ENCODE measurements at places on chromosomes 3 and 15. TPM values are rescaled to one million over a fixed set of nuclear protein-coding genes. Genes with fewer than 3 reads are reported as not detected.

The SV2B gene
- polyA plus RNA-seq = 15.2 TPM

The PLSCR5 gene
- 2.6 TPM for polyA plus RNA-seq

The RHOV gene
- 9.3 TPM for polyA plus RNA-seq

DNA sequence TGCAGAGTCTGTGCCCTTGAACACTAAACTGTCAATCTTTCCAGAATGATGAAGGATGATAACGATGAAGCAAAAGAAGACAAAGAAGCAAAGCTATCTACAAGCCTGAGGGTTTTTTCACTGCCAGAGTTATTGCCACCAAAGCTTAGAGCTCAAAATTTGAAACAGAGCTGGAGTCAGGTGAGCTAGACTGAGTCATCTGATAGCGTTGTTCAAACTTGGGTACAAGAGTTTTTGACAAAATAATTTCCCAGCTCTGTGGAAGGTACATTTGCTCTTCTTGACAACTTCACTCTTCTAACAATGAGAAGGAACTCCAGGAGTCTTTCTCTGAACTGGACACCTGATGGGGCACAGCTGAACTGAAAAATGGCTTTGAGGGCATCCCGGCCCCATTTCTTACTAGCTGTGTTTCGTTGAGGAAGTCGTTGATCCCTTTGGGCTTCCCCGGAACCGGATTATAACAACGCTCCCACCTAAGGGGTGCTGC is 715 bp downstream of the MCCC1 start:
- H3K27me3 ChIP-seq = no peaks in the 10 kb centered on the region
- DNase-seq = no peak
- peaks cover 5% of the 10 kb centered on the region for H3K4me1 ChIP-seq
- peak overlapping the region; percentile 97 for H3K4me3 ChIP-seq
- peak overlapping the region; percentile 94 for H3K27ac ChIP-seq

DNA sequence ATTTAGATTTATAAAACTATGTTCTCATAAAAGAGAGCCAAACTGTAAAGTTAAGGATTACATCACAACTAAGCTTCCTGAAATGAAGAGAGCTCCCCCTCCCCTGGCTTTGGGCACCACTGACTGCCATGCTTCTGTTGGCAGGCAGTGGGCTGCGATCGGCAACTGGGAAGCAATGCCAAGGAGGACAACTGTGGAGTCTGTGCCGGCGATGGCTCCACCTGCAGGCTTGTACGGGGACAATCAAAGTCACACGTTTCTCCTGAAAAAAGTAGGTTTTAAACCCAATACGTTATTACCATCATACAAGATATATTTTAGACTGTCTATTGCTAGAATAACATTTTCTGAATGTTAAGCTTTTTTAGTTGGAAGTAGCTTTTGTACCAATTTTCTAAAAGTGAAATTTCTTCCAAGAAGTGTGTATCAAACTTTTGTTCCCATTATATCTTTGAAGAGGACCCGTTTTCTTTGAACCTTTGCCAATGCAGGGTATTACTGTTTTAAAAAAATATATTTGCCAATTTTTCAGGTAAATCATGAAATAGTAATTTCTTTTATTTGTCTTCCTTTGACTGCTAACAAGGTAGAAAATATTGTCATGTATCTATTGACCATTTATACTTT is 184.1 kb downstream of the ADAMTSL3 start:
- no peaks in the 10 kb centered on the region for H3K27me3 ChIP-seq
- H3K27ac ChIP-seq = no peak overlapping the region
- DNase-seq = peak; percentile 77

The PYGO1 gene
- 16.5 TPM for polyA plus RNA-seq

DNA sequence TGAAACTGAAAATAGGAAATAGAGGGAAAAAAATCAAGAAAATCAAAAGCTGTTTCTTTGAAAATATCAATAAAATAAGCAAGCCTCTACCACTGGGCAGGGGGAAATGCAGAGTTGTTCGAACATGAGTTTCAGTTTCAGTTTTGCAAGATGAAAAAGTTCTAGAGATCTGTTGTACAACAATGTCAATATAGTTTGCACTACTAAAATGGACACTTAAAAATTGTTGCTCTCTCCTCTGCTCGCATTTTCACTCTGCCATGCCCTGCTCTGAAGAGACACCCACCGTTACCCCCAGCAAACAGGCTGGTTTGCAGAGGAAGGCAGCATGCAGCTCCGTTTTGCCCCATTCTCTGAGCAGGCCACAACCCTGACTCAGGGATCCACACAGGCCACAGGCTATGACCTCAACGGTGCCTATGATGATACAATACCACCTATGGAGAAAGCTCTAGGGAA is 64.5 kb downstream of the ZNF148 start:
- no peak for DNase-seq
- H3K36me3 ChIP-seq = peaks cover 7% of the 10 kb centered on the region
- H3K27me3 ChIP-seq = no peaks in the 10 kb centered on the region
- H3K4me3 ChIP-seq = no peak overlapping the region

The CCDC80 gene
- 101 TPM for polyA plus RNA-seq

DNA sequence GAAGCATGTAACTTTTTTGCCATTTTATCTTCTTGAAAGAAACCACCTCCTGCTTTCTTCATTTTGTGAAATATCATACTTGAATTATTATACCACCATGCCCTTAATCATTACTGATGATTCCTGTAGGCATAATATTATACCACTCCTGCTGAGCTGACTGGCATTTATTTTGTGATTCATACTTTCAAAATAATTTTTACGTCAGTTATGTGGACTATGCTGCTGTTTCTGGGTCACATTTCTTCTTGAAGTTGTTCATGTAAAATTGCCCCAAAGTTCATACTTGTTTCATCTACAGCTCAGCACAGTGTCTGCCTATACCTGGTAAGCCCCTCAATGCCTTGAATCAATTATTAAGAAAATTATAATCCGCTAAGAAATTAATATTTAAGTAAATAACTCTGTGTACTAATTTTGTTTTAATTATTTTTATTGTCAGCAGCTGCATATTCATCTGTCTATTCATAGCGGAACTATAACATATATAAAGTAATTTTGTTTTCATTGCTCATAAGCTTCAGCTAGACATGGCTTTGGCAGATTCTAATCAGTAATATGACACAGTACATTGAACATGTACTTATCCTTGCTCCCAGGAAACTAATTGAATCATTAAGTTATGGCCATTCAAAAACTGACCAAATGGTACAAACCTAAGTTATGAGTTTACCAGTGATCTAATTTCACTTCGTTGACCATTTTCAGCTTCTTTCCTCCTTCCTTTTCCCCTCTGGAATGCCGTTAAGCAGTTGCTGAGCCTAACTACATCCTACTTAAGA is 160.0 kb downstream of the NAALADL2 start:
- H3K36me3 ChIP-seq = no peaks in the 10 kb centered on the region
- DNase-seq = no peak
- no peak overlapping the region for H3K27ac ChIP-seq
- H3K27me3 ChIP-seq = no peaks in the 10 kb centered on the region

GRCh38 chr15:38474155-38474757 is 20.3 kb downstream of the FAM98B start:
- peak; percentile 61 for DNase-seq
- no peaks in the 10 kb centered on the region for H3K36me3 ChIP-seq
- H3K27me3 ChIP-seq = no peaks in the 10 kb centered on the region

The PLA2G4E gene
- polyA plus RNA-seq = not detected

Measured in spinal cord (tissue), 10 donors.